Forelimb muscle (tissue), 1 donor: ENCODE measurements at places on chromosomes 3 and 15.

- no peak for DNase-seq
Measured at GRCh38 chr3:142282503-142282902, 57.1 kb upstream of the GK5 start.

DNA sequence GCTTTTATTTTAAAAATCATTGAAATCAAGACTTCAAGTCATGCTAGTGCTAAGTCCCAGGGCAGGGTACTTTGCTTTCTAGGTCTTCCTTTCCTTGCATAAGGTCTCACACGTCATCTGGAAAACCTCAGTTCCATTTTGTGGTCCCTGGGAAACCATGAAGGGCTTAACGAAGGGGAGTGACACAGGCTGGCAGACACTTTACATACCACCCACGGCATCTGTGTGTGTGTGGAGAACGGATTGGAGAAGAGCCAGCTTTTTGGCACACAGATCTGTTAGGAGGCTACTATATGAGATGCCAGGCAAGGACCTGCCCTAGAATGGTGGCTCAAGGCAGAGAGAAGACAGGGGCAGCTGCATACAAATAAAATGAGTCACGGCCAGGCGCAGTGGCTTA, 107.5 kb upstream of the NSMCE3 start:
- DNase-seq: no peak

- DNase-seq: no peak
Measured at GRCh38 chr3:32593903-32594525, 23.4 kb upstream of the DYNC1LI1 start.

- no peak for DNase-seq
Measured at GRCh38 chr3:14124223-14124614, 451 bp downstream of the CHCHD4 start.

DNA sequence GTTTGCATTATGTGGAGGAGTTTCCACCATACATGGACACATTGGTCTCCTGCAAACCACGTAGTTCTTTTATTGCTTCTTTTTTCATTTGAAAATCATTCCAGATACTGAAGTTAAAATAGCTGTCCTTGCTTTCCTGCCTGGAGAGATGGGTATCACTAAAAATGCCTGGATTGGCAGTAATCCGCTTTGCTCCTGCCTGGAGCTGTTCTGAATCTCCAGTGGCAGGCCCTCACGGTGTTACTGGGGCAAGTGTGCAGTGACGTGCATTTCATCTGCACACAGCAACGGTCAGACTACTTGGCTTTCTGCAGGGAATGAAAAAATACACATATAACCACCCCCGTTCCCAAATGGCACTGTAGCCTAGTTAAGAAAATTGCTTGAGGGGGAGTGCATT, 272.9 kb downstream of the IL5RA start:
- no peak for DNase-seq

GRCh38 chr15:81254916-81255290, 58.2 kb downstream of the IL16 start:
- no peak for DNase-seq

GRCh38 chr3:190252080-190252479, 70.2 kb downstream of the CLDN1 start:
- no peak for DNase-seq

DNA sequence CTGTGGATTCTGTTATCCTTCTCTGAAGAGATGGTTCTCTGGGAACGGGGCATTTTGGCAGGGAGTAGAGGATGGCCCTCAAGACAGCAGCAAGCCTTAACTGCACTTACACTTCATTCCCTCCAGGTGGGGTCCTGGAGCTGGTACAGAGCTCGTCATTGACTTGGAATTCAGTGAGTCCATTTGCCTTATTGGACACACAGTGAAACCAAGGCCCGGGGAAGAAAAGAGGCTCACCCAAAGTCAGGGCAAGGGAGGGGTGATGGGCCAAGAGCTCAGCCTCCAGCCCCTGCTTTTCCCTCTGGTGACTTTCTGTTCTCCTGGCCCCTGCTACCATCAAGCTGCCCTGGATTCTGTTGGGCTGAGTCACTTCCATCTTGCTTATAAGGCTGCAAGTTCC, 125.6 kb downstream of the ETFA start:
- no peak for DNase-seq

- DNase-seq: no peak
Measured at GRCh38 chr15:44812029-44812517, 75.7 kb downstream of the TRIM69 start.

- no peak for DNase-seq
Measured at GRCh38 chr15:62886431-62887071, 156.0 kb upstream of the TPM1 start.

- DNase-seq: no peak
Measured at GRCh38 chr3:60033901-60034453, 984.2 kb upstream of the CFAP20DC start.

GRCh38 chr3:62131620-62132019, 241.7 kb downstream of the FEZF2 start:
- no peak for DNase-seq

DNA sequence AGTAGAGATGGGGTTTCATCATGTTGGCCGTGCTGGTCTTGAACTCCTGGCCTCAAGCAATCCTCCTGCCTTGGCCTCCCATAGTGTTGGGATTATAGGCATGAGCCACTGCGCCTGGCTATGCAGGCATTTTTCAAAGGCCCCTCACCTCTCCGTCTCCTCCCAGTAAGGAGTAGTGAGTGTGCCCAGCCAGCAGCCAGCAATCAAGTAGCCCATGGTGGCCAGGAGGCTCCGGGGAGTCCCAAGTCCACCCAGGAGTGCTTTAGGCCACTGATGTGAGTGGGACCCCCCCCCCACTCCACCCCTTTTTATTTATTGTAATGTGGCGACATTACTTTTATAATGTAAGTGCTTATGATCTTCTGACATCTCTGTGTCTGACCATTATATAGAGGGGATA, 8.1 kb downstream of the ISG20 start:
- DNase-seq: no peak

- DNase-seq: no peak
Measured at GRCh38 chr3:190081389-190081788, 39.3 kb downstream of the P3H2 start.

DNA sequence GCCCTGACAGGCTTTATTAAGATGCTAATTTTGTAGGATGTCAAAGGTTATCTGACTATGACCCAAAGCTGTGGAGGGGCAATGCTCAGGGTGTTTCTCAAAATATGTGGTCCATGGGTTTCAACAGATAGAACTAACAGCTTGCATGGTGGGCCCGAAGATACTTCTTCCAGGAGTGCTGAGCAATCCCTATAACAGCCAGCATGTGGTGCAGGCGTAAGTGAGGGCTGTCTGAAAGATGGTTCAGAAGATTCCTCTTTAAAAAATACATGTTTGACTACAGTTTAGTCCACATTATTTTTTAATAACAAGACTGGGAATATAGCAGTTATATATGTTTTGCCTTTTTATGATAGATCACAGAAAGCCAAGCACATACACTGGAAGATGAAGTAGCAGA, 7.6 kb downstream of the SCG3 start:
- DNase-seq: no peak
